ENCODE measurements at places on chromosomes 3 and 15. TPM values are rescaled to one million over a fixed set of nuclear protein-coding genes. Genes with fewer than 3 reads are reported as not detected.

INSYN1 gene
- 8.1 TPM for total RNA-seq

SKOR1 gene
- 0.60 TPM for total RNA-seq

MESP2 gene
- total RNA-seq: not detected

NCKIPSD gene
- 21.6 TPM for total RNA-seq

RLBP1 gene
- total RNA-seq: not detected

ALDH1L1 gene
- 129 TPM for total RNA-seq

CP gene
- total RNA-seq: 12.5 TPM

GRCh38 chr3:188021502-188022040 is 132.4 kb upstream of the LPP start:
- DNase-seq: no peak

- no peak for DNase-seq
Measured at GRCh38 chr3:57911593-57911992, 96.6 kb upstream of the FLNB start.

DNA sequence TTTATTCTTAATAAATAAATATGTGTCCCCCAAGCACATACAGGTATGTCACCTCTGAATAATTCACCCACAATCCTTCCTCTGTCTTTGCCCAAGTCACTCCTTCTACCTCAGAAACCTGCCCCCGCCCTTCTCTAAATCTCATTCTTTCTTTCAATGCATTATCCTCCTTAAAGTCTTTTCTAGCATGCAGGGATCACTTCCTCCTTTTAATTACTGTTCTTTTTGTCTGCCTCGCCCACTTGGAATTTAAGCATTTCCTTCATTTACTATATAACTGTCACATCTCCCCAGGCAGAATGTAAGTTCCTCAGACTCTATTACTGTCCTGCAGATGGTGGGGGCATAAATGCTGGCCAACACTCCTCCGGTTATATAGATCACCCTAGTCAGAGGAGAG is 7.8 kb downstream of the CCDC80 start:
- no peak for DNase-seq

- peak; percentile 69 for DNase-seq
Measured at GRCh38 chr3:13012221-13012691, 61.0 kb downstream of the IQSEC1 start.

GRCh38 chr3:99633887-99634558 is 4.4 kb upstream of the COL8A1 start:
- DNase-seq: no peak

DNA sequence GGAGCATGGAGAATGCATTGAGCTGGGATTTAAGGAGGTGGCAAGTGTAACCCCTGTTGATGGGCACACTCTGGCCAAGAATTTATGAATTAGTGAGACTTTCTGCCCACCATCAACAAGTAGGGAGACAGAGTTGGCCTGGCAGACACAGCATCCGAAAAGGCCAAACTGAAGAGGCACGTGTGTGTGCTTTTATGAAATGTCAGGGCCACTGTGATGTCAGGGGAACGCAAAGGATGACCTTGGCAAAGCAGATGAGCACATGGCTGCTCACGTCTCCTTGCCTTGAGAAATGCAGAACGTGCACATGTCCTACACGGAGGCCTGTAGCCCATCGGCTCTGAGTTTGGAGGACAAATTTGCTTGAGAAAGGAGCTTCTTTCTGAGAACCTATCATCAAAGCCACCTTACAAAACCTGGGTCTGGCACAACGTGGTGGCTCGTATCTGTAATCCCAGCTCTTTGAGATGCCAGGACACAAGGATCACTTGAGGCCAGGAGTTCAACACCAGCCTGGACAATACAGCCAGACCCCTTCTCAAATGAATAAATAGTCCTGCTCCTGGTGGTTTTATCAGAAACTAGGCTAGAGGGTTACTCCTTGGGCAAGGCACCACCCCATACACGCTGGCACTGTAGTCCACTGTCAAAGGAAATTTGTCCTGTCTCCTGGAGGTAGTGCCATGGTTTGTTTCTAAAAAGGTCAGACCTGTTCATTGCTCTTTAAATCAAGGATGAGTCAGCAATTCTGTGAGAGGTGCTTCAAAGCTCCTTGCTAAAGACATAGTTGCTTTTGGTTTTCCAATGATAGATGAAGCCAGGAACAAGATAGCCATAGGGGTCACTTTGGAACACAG is 941 bp upstream of the SH3BP5 start:
- no peak for DNase-seq

GRCh38 chr15:33138000-33138399 is 56.5 kb downstream of the FMN1 start:
- no peak for DNase-seq

DNA sequence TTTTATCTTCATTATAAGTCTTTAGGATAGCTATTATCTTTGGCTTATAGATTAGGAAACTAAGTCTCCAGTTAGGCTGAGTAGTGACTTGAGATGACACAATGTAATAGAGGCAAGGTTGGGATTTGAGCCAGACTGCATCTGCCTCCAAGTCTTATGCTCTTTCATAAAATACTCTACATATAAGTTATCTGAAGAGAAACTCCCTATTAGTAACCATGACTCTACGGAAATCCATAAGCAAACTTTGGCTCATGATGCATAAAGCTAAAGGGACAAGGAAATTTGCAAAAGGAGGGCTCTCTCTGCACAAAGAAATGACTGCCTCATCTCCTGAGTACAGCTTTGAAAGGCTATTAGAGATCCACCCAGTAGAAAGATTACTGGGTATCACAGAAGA is 77.6 kb upstream of the FRMD4B start:
- DNase-seq: no peak

DNA sequence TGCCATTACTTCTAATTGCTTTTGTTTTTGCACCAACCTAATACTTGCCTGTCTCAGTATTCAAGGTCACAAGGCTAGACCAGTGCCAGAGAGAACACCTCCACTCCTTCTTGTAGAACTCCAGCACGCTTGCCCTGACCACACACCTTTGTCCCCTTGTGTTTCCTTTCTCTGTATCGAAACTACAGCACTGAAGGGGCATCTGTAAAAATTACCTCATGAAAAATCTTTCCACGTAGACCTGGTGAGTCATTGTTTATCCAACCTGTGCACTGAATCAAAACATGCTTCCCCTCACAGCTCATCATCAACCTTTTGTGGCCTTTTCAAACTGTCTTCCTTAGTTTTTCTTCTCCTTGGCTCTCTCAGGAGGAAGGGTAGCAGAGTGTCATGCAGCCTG is 259.5 kb downstream of the THRB start:
- DNase-seq: no peak

- DNase-seq: no peak
Measured at GRCh38 chr15:99138491-99138982, 33.7 kb downstream of the SYNM start.

GRCh38 chr3:112617285-112617684 is 23.7 kb downstream of the CCDC80 start:
- no peak for DNase-seq

GRCh38 chr3:134228479-134228878 is 22.2 kb downstream of the RYK start:
- no peak for DNase-seq

DNA sequence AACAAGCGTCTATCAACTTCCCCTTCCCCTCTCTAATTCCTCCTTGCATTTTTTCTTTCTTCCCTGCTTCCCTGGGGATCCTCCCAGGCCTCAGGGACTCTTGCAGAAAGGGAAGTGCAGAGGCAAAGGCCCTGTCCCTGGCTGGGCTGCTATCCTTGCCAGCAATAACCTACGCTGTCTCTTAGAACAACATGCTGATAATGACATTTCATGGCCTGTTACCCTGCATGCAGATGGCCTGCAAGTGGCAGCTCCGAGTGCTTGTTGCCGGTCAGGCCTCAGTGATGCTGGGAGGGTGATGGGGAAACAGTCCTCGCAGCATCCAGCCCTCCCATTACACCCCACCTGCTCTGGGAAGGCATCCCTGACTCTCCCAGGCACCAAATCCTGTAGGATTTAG is 167.6 kb downstream of the RAB11A start:
- DNase-seq: no peak

All from ureter (tissue), 1 donor.